ENCODE measurements at places on chromosomes 7 and 10. TPM values are rescaled to one million over a fixed set of nuclear protein-coding genes. Genes with fewer than 3 reads are reported as not detected.

DNA sequence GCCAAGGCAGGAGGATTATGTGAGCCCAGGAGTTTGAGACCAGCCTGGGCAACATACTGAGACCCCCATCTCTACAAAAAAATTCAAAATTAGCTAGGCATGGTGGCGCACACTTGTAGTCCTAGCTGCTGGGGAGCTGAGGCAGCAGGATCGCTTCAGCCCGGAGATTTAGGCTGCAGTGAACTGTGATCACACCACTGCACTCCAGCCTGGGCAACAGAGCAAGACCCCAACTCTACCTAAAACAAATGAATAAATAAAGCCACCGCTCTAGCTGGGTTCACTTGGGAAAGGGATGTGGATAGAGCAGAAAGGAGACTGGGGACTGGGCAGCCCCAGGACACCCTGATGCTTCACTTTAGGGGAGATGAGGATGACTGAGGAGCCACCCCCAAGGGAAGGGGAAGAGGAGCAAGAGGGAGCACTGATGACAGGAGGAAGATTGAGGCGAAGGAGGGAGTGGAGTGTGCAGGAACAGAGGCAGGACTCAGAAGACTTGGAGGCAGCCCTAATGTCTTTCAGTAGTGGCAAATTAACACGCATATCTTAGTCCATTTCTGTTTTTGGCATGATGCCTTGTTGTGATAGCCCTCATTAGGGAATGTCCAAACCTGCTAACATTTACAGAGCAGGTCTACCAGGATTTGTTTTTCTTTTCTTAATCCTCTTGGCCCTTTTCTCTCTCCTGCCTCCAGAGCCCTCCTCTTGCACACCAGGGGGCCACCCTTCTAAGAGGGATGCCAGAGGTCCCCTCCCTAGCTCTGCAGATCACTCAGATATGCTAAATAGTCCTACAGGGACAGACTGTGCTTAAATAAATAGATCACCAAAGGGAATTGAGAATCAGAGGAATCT, 88.3 kb downstream of the C10orf105 start:
- H3K36me3 ChIP-seq, result no peaks in the 10 kb centered on the region
- no peak for DNase-seq
- no peak overlapping the region for H3K4me3 ChIP-seq
- H3K27me3 ChIP-seq, result peaks cover 14% of the 10 kb centered on the region
- no peak overlapping the region for H3K27ac ChIP-seq

DNA sequence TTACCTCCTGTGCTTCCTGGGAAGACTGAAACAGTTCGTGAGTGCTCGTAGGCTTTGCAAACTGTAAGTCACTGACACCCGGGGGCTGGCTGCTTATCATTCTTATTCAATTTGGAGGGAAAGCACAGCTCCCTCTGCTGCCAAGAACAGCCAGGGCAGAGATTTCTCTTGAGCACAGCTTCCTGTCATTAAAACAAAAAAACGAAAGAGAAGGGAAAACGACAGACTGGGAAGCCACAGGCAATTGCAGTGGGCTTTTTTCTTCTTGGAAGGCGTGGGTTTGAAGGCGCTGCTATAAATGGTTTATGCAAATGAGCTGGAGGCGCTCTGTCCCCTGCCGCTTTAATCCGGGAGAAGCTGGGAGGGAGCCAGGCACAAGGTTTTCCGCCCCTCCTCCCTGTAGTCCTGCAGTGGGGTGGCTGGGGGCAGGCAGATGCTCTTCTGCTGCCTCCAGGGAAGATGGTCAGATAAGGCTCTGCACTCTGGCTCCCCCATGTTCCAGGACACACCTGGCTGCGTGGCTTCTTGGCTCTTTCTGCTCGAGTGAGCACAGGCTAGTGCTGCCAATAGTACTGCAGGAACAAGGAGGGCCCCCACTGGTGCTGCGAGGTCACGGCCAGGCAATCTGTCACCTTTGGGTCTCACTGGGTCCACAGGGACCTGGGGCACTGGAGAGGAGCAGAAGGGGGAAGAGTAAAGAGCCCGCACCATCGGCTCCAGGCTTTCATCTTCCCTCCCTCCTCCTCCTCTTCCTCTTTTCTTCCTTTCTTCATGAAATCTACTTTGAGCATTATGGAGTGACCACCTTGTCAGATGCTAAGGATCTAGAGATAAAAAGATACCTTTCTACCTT, 49.5 kb downstream of the NEURL1 start:
- H3K4me3 ChIP-seq, result peak overlapping the region; percentile 71
- H3K4me1 ChIP-seq, result peaks cover 15% of the 10 kb centered on the region
- peak overlapping the region; percentile 64 for H3K27ac ChIP-seq

- no peak overlapping the region for H3K27ac ChIP-seq
- no peaks in the 10 kb centered on the region for H3K27me3 ChIP-seq
- H3K36me3 ChIP-seq, result no peaks in the 10 kb centered on the region
These were observed 191.8 kb downstream of the PTPRN2 start for GRCh38 chr7:158395780-158396278.

DNA sequence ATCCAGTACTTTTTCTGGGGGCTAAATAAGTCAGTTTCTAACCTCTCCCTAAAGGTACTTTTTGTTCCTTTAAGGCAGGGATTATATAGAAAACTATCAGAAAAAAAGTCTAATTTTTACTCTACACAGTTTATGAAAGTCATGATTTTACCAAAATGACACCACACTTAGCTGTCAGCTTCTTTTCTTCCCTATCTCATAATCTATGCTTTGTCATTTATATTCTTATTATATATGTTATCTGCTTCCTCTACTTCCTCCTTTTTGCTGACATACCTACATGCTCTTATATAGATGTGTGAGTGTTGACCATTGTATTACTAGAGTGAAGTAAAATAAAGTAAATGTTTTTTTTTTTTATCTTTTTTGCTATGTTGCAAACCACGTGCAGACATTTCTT, 203.9 kb upstream of the CHRM2 start:
- no peak for DNase-seq
- H3K27ac ChIP-seq, result no peak overlapping the region
- no peaks in the 10 kb centered on the region for H3K36me3 ChIP-seq

GRCh38 chr7:151758622-151759540, 118.0 kb downstream of the PRKAG2 start:
- no peak overlapping the region for H3K4me3 ChIP-seq
- H3K27me3 ChIP-seq, result peaks cover 5% of the 10 kb centered on the region
- no peak overlapping the region for H3K27ac ChIP-seq
- no peaks in the 10 kb centered on the region for H3K36me3 ChIP-seq
- DNase-seq, result no peak

- no peak overlapping the region for H3K27ac ChIP-seq
- H3K27me3 ChIP-seq, result peaks cover 9% of the 10 kb centered on the region
- DNase-seq, result no peak
These were observed 83.3 kb downstream of the PLXNA4 start for GRCh38 chr7:132492823-132493445.

DNA sequence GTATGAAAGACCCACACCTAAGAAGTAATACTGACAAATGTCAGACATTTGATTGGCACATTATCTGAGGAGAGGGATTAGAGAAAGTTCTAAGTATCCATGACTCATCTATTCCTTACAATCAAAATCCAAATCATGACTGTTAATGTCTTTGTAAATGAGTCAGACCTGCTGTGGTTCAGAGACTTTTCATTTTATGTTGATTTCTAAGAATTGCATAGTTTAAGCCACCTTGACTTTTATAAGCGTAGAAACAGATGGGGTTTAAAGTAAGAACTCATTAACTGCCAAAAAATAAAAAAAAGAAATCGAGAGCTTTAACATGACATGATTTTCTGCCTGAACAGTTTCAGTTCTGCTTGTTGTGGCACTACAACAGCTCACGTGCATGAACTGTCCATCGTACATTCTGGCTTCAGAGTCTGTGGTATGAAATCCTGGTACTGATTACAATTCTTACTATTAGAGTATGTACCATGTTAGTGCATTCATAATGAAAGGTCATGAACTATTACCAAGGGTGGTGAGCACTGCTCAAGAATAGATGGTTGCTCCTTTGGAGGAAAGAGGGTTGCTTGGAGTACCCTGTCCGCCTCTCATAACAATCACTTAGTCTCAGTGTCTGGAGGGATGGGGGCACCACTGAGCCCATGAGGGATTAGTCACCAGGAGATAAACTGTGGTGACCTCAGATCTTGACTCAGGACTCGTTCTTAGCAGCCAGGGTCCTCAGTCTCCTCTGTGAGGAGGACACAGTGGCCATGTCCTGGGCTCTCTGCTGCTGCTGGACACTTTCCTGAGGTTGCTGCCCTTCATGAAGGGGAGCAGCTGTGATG, 42.2 kb downstream of the ACSM6 start:
- peaks cover 3% of the 10 kb centered on the region for H3K27me3 ChIP-seq
- DNase-seq, result no peak
- peaks cover 25% of the 10 kb centered on the region for H3K4me1 ChIP-seq
- H3K36me3 ChIP-seq, result peaks cover 16% of the 10 kb centered on the region
- peak overlapping the region; percentile 83 for H3K27ac ChIP-seq

DNA sequence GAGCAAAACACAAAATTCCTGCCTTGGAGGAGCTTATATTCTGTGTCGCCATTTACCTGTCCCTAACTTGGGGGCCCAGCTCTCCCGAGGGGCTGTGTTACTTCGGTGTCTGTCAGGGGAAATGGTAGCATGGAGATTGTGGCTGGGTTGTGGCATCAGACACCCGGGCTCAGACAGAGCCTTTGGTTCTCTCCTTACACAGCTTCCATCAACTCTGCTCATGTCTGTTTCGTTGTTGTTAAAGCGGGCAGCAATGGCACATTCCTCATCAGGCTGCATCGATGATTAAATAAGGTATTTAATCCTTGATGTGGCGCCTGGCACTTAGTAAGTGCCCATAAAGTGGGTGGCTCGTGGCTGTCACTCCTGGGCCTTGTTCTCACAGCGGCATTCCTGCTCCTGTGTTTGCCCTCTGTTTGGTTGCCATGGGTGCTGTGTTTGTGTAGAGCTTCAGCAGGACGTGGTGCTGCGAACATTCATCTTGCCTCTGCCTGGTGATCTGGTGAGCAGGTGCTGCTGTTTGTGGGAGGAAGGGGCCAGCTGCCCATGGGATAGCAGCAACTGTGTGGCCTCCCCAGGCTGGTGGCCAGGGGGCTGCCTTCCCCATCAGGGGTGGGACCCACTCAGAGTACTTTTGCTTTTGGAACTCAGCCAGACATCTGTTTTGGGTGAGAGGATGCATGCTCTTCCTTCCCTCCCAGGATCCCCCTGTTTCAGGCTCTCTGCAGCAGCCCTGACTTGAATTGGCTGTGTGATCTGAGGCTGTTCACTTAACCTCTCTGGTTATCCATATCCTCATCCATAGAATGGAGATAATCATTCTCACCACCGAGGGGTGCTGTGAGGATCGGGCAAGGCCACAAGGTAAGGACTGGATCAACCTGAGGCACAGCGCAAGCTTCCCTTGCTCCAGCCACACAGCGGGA, 207.2 kb upstream of the SVIL start:
- H3K36me3 ChIP-seq, result no peaks in the 10 kb centered on the region
- peaks cover 3% of the 10 kb centered on the region for H3K27me3 ChIP-seq

DNA sequence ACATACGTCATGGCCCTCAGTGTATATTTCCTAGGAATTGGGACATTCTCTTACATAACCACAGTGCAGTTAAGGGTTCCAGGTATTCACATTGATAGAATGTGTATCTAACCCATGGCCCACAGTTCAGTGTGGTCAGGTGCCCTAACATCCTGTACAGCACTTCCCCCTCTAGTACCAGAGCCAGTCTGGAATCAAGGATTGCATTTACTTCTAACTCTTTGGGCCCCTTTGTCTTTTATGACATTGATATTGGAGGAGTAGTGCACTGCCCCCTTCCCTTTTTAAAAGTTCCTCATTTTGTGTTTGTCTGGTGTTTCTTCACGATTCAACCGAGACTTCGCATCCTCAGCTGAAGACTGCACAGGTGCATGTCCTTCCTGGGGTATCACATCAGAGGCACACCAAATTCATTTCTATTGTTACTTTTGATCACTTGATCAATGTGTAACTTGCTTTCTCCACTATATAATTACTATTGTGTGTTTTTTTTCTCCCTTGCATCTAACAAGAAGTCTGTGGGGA, 22.4 kb upstream of the NPFFR1 start:
- no peaks in the 10 kb centered on the region for H3K36me3 ChIP-seq
- H3K4me1 ChIP-seq, result no peaks in the 10 kb centered on the region
- H3K4me3 ChIP-seq, result no peak overlapping the region
- no peak overlapping the region for H3K27ac ChIP-seq

DNA sequence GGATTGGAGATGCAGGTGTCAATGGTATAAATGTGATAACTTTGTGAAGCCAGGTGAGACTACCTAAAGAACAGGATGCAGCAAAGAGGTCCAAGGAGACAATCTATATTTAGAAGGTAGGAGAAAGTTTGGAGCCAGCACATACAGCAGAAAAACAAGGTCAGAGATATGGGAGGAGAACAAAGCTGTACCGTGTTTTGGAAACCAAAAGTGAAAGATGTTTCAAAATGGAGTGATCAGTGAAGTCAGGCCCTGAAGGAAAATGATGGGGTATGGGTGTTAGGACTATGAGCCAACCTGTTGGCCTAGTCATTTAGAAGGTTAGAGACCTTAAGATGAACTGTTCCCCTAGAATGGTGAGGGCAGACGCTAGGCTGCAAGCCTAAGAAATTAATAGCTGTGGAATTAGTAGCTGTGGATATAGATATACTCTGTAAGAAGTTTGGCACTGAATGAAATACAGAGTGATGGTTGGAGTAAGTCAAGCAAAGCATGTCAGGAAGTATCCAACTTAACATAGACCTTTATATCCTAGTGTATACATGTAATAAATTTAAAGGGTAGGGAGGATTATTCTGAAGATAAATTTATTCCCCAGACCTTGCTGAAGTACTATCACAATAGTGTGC, 149.8 kb upstream of the WNT16 start:
- H3K27ac ChIP-seq, result no peak overlapping the region
- no peak for DNase-seq
- H3K4me1 ChIP-seq, result no peaks in the 10 kb centered on the region
- H3K27me3 ChIP-seq, result peaks cover 16% of the 10 kb centered on the region
- no peak overlapping the region for H3K4me3 ChIP-seq
- H3K36me3 ChIP-seq, result no peaks in the 10 kb centered on the region

DNA sequence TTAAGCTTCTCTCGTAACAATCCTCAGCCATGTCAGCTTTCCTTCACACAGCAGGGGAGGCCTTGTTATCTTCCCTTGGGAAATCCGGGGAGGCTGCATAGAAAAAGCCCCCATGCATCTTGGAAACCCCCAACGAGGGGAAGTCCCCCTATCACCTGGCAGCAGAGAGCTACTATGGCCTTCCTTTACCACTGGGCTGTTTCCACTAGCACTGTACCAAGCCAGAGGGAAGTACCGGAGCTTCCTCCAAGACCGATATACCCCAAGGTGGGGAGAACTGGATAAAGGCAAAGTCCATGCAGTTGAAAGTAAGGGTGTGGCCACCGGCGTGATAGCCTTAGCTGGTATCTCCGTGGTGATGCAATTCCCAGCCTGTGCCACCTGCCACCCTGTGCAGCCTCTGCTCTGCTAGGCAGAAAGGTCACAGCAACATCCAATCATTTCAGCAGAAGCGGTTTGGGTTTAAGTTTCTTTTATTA, 4.4 kb upstream of the CLIP2 start:
- H3K27me3 ChIP-seq, result peaks cover 15% of the 10 kb centered on the region
- H3K27ac ChIP-seq, result no peak overlapping the region
- H3K4me1 ChIP-seq, result peaks cover 13% of the 10 kb centered on the region
- no peaks in the 10 kb centered on the region for H3K36me3 ChIP-seq
- no peak for DNase-seq
- no peak overlapping the region for H3K4me3 ChIP-seq

GRCh38 chr7:96707901-96708774, 1.5 kb downstream of the SEM1 start:
- no peak for DNase-seq
- peaks cover 24% of the 10 kb centered on the region for H3K4me1 ChIP-seq
- peak overlapping the region; percentile 95 for H3K4me3 ChIP-seq
- H3K36me3 ChIP-seq, result peaks cover 27% of the 10 kb centered on the region

SPDYE16 gene
- total RNA-seq, result not detected

UPF2 gene
- total RNA-seq, result 41.4 TPM

EEF1AKMT2 gene
- 21.5 TPM for total RNA-seq

EPHA1 gene
- 0.09 TPM for total RNA-seq

GDF10 gene
- total RNA-seq, result 0.49 TPM

ADIRF gene
- total RNA-seq, result not detected

IGFBP1 gene
- total RNA-seq, result not detected

STRIP2 gene
- 86.6 TPM for total RNA-seq

Data from activated CD4-positive, alpha-beta T cell treated with anti-CD3 and anti-CD28 coated beads, Interleukin-2, amount 10 ng/mL, durations not matched to agents 24 days and 14 days (primary cell).